ENCODE measurements at places on chromosomes 4 and X.

DNA sequence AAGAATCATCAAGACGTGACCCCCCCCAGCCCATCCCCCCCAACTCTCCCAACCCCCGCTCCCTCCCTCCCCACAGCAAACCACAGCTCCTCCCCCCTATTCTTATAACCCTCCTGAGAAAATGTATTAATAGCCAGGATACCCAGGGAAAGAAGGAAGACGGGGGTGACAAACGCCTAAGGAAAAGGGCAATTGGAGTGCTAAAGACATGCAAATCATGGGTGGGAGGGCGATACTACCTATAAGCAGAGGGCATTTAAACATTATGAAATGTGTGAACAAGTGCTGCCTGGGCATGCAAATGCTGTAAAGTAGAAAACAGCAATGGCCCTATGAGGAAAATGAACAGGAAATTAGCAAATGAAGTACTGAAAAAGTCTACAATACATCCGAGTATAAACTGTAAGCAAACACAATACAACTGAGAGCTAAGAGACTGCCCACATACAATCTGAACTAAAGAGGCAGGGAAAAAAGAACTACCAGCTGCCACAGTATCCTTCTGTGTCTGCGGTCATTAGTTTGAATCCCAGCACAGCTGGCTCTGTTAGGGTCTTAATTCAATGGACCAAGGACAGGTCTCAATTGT is 2.4 kb downstream of the CXXC4 start:
- no peak for DNase-seq

DNA sequence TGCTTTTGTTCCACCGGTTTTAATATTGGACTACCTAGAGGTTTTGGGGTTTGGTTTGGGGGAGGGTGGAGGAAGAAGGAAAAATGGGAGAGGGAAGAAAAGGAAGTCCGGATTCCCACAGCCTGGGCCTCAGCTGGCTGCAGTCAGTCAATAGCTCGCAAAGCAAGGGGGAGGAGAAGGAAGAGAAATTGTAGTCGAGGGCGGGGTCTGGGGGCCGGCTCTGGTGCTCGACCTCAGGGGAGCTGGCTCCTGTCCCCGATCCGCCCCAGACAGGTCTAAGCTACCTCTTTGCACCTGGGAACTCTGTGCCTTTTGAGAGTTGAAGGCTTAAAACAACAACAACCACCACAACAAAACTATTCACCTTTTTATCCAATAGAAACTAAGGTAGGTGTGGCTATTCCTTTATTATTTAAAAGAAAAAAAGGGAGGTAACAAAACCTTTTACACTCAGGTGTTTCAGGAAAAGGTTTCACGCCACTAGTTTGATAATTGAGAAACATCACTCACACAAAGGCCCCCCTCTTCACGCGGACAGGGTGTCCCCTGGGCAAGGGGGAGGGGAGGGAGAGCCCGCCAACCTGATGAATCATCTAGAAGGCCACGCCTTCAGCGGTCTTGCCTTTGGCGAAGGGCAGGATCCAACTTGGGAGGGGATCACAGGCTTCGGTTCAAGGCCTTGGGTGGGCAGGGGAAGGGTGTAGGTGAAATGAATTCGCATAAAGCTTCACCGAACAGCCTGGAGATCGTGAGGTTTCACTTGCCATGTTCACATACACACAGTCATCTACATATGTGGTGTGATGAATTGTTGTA is 1.6 kb upstream of the LNX1 start:
- DNase-seq: no peak

GRCh38 chrX:21778236-21778635 is 20.3 kb upstream of the SMPX start:
- no peak for DNase-seq

GRCh38 chr4:88891636-88892035 is 165.3 kb downstream of the FAM13A start:
- no peak for DNase-seq

DNA sequence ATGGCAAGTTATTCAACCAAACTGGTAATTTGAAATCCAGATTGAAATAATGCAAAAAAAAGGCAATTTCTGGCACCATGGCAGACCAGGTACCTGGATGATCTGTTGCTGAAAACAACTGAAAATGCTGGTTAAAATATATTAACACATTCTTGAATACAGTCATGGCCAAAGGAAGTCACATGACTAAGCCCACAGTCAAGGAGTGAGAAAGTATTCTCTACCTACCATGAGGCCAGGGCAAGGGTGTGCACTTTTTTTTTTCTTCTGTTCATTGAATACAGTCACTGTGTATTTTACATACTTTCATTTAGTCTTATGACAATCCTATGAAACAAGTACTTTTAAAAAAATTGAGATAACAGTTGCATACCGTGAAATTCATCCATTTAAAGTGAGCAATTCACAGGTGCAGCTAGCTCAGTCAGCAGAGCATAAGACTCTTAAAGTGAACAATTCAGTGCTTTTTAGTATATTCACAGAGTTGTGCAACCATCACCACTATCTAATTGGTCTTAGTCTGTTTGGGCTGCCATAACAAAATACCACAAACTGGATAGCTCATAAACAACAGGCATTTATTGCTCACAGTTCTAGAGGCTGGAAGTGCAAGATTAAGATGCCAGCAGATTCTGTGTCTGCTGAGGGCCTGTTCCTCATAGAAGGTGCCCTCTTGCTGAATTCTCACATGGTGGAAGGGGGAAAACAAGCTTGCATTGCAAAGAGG is 4.8 kb upstream of the MPP1 start:
- DNase-seq: no peak

All from hypothalamus (tissue), 51 donors.